Naive thymus-derived CD8-positive, alpha-beta T cell (primary cell): ENCODE measurements at places on chromosomes 13 and 19.

DNA sequence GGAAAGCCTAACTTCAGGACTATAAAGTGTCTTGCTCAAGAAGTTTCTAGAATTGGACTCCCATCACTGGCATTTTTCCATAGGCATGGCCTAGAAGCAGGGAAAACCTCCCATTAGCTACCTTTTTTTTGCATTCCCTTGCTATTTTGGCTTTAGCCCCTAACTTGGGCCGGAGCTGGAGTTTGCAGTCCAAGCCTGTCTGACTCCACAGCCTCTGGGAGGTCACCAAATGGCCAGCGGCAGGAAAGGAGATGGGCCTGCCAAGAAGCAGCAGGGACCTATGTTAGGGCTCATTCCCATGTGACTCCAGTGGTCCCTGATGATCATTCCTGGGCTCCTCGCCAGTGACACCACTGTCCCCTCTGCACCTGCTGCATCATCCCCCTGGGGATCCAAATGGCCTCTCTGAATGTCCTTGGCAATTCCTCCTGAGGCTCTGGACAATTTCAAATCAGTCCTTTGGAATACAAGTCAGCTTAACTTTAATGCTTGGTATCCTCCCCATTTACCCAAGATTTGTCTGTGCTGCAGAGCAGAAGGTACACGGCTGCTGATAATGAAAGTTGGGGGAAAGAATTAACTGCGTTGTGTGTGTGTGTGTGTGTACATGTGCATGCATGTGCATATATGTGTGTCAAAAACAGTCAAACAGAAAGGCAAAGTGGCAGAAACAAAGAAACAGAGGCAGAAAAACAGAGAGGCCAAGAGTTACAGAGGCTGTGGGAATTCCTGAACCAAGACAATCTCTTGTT lies 69.8 kb upstream of the SERP2 start:
- no peak for DNase-seq

GRCh38 chr13:34657716-34658115 lies 284.4 kb upstream of the NBEA start:
- no peak for DNase-seq

- DNase-seq = no peak
Observed at GRCh38 chr19:45502111-45502510, 3.9 kb downstream of the PPM1N start.

- no peak for DNase-seq
Observed at GRCh38 chr19:5719274-5719960, 529 bp downstream of the LONP1 start.

- no peak for DNase-seq
Observed at GRCh38 chr13:112781881-112782361, 92.1 kb downstream of the ATP11A start.

DNA sequence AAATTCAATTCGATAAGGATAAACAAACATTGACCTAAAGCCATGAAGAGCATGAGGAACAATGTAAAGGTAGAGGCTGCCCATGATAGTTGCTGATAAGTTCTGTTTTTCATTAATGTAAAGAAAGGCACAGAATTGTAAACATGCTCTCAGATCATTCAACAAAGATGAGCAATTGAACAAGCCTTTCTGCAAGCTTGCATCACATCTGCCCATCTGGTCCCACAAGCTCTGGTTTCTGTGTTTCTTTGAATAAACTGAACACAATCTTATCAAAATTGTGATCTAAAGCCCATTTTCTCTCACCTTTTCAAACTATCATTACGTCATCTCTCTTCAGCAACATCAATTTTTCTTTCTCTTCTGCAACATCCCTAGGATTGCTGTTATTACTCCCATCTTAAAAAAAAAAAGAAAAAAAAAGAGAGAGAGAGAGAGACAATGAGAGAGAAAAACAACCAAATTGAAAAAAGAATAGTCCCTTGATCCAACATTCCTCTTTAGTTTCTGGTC lies 487.2 kb upstream of the GPC6 start:
- DNase-seq = no peak

GRCh38 chr13:33263976-33264619 lies 21.5 kb downstream of the STARD13 start:
- no peak for DNase-seq

GRCh38 chr19:41123716-41124294 lies 9.6 kb downstream of the CYP2F1 start:
- no peak for DNase-seq

GRCh38 chr19:58401840-58402421 lies 6.5 kb downstream of the RNF225 start:
- no peak for DNase-seq

GRCh38 chr19:41421973-41422372 lies 5.2 kb downstream of the B3GNT8 start:
- DNase-seq = no peak

- no peak for DNase-seq
Observed at GRCh38 chr13:29746148-29746677, 104.2 kb downstream of the UBL3 start.

DNA sequence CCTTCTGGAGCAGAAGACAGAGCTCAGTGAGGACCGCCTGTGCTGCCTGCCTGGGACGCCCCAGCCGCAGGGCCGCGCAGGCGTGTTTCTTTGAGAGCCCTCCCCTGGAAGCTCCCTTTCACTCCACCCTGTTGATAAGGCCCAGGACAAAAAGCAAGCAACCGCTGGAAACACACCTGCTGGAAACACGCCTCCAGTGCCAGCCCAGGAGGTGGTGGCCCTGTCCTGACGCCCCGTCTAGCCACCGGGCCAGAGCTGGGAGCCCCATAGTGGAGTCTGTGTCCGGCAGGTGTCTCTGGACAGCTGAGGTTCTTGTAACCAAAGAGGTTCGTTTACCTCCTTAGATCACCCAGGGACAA lies 173.8 kb downstream of the KATNAL1 start:
- no peak for DNase-seq

- DNase-seq = no peak
Observed at GRCh38 chr19:3441089-3441985, 39.0 kb downstream of the SMIM24 start.
